ENCODE measurements at places on chromosomes 3 and 15.

DNA sequence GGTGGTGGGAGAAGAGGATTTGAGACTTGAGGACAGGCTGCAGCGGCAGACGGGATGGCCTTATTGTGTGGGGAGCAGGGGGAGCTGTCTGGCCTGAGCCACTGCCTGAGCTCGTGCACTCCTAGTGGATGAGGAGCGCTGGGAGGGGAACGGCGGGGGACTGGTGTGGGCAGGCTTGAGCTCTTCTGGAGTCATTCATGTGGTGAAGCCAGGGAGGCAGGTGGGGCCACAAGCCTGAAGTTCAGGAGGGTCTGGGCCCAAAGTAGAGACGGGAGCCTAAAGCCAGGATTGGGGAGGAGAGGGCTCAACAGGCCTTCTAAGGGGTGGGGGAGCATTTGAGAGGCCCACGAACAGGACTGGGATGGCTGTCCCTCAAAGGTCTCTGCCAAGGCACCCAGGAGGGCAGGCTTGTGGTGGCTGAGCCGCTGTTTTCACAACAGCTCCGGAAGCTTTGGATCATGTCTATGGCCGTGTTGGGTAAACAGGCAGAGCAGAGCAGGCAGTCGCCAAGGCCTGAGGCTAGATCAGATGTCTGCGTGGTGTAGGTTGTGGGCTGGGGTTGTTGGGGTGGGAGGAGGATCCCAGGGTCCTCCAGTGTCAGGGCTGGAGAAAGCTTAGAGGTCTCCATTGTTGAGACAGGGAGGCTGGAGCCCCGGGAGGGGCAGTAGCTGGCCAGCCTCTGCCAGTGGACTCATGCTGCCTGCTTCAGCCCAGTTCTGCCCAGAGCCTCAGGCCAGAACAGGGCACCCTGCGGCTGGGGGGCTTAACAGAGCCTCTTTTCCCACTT, 8.2 kb downstream of the PRKCD start:
- no peak for DNase-seq

GRCh38 chr15:48472756-48473155, 141.5 kb downstream of the DUT start:
- DNase-seq: no peak

DNA sequence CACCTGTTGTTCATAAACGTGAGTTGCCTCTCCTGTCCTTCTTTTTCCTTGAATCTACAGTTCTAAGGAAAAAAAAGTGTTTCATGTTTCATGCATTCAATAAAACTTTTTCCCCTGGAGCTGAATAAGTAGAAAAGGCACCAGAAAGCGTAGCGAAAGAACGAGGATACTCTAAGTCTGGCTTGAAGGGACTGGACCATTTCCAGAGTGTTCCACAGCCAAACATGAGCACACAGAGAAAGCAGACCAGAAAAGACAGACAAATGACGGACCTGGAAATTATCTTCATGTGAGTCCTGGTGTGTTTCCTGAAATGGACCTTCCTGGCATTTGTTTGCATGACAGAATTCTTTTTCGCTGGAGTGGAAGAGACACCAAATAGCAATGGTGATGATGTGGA, 204.7 kb downstream of the SV2B start:
- no peak for DNase-seq

DNA sequence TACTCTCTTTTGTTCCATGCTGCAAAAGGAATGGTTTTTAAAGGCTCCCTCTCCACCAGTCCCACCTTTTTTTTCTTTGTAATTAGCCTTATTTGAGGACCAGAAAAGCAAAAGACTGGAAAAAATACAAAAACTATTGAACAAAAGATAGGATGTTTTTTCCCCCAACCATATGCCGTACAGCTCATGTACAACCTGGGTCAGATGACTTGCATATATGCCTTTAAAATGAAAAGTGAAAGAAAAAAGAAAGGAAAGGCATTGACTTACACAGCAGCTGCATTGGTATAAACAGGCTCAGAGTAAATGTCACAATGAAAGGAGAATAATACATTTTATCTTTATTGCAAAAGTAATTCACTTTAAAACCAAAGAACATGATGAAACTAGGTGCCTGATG, 69.5 kb upstream of the CMC1 start:
- DNase-seq: no peak

DNA sequence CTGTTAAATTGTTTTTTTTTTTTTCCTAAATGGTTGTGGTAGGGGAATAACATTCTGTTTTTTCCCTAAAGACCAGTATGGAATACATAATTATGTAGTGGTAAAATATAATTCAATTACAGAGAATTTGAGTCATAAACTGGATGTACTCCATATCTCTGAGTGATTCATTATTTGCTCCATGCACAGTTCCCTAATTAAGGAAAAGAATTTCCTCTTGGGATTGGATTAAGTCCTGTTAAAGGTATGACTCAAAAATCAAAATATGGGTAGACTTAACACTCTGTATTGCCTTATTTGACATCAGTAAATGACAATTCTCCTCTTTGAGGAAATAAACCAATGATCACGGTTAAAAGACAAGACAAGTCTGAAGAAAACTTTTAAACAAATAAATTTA, 78.0 kb upstream of the KCNH8 start:
- no peak for DNase-seq

GRCh38 chr3:12633108-12633507, 30.8 kb downstream of the RAF1 start:
- no peak for DNase-seq

- DNase-seq: peak; percentile 64
Measured at GRCh38 chr3:45664578-45664977, 24.6 kb upstream of the SACM1L start.

- no peak for DNase-seq
Measured at GRCh38 chr15:66720206-66721010, 18.4 kb downstream of the SMAD6 start.

- DNase-seq: no peak
Measured at GRCh38 chr15:66587020-66587419, 21.2 kb upstream of the LCTL start.

DNA sequence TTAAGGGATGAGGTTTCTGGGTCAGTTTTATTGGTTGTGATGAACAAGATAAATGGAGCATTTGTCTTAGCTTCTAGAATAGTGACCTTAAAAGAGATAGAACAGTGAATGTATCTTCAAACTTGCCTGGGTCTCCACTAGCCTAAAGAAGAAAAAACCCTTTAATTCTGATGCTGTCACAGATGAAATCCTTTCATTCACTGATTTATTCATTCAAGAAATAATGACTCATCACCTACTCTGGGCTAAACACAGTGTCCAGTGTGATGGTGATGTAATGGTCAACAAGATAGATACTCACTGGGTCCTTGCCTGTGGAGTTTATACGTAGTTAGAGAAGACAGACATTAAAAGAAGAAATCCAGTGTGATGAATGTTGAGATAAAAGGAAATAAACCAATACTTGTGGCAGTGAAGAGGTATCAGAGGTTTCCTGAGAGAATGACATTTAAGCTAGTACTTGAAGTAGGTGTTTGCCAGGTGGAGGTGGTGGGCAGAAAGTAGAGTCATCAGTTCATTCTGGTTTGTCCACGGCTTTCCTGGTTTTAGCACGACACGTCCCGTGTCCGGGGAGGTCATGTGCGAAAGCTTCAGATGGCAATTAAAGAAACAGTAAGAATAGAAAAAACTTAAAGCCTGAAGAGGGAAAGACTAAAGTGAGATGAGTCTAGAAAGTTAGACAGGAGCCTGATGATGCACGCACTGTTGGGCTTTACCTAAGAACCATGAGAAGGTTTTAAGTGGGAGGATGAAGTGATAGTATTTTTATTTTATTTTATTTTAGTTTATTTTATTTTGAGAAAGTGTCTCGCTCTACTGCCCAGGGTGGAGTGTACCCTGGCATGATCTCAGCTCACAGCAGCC, 18.5 kb downstream of the PAK2 start:
- DNase-seq: no peak

GRCh38 chr3:43366481-43366880, 80.1 kb downstream of the SNRK start:
- no peak for DNase-seq

DNA sequence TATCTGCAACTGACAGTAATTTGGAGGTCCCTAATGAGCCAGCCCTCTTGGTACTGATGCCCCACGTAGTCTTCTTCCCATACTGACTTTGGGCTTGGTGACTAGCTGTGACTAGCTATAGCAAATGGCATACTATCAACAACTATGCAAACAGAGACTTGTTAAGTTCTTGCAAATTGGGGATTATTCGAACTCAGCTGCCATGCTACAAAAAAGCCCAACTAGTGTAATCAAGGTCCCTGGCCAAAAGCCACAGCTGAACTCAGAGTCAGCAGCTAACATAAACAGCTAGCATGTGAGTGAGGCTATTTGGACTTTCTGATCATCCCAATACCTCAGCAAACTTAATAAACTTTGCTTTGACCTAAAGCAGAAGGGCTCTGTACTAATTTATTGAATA, 121.2 kb upstream of the PLXND1 start:
- no peak for DNase-seq

- DNase-seq: no peak
Measured at GRCh38 chr3:124615896-124616543, 114.2 kb upstream of the UMPS start.

- DNase-seq: no peak
Measured at GRCh38 chr3:114427285-114428043, 133.6 kb downstream of the TIGIT start.

DNA sequence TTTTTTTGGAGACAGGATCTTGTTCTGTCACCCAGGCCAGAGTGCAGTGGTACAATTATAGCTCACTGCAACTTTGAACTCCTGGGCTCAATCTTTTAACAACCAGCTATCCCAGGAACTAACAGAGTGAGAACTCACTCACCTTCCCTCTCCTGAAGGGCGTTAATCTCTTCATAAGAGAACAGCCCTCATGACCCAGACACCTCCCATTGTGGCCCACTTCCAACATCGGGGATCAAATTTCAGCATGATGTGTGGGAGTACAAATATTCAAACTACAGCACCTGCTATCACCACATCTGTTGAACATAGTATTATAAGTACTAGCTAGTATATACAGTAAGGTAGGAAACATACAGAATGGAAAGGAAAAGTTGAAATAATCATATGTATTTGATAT, 132.5 kb downstream of the DOCK3 start:
- DNase-seq: no peak

DNA sequence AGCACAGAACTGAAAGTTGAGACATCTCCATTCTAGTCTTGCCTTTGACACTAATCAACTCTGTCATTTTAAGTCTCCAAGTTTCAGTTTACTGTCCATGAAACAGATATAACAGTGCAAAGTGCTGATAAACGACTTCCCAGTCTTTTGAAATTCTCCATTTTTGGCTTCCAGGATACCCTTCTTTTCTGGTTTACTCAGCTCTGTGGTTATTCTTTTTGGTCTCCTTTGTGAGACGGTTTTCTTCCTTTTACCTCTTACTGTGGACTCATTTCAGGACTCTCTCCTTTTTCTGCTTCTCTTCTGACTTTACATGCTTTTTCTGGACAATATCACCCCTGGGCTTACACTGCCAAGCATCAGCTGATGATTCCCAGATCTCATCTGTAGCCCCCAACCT, 18.9 kb downstream of the SST start:
- no peak for DNase-seq

GRCh38 chr3:138806376-138807080, 28.2 kb downstream of the PIK3CB start:
- no peak for DNase-seq

GRCh38 chr15:75349851-75350588, 3.2 kb downstream of the NEIL1 start:
- DNase-seq: no peak

- no peak for DNase-seq
Measured at GRCh38 chr3:124557-125179, 71.9 kb upstream of the CHL1 start.

- DNase-seq: no peak
Measured at GRCh38 chr3:36926292-36926897, 18.5 kb downstream of the TRANK1 start.

DNA sequence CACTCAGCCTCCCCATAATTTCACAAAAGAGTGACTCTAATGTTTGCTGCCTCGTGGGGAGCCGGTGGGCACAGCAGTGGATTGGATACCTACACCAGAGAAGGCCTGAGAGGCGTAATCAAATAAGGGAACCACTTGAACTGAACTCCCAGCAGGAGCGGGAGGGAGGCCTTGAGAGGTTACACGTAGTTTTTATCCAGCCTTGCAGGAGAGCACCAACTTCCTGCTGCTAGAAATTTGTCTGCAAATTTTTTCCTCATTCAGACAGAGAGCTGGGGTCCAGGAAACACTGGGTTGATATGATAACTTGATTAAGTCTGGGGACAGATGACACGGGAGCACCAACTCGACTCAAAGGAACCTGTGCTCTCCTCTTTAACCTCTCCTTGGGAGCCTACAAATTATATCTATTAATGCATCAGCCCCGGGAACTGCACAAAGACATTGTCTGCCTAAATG, 69.8 kb downstream of the HES1 start:
- DNase-seq: no peak

GRCh38 chr3:41196499-41197410, 2.5 kb upstream of the CTNNB1 start:
- no peak for DNase-seq

- no peak for DNase-seq
Measured at GRCh38 chr3:101675709-101676215, 1.2 kb downstream of the ZBTB11 start.

GRCh38 chr15:33200903-33201302, 6.4 kb upstream of the FMN1 start:
- no peak for DNase-seq

GRCh38 chr3:154240235-154240634, 84.1 kb downstream of the DHX36 start:
- DNase-seq: no peak

DNA sequence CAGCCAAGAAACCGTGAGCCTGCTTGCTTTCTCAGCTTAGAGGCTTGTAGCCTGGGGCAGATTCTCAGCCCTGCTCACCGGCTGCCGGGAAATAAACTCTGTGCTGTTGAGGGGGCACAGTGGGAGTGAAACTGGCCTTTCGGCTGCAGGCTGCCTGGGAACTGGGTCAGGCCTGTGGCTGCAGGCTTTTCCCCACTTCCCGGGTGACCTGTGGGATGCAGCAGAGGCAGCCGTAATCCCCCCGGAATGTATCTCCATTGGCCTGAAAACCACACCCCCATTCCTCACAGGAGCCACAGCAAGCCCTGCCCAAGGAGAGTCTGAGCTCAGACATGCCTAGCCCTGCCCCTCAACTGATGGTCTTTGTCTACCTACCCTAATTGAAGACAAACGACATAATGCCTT, 110.9 kb downstream of the STXBP5L start:
- DNase-seq: no peak

DNA sequence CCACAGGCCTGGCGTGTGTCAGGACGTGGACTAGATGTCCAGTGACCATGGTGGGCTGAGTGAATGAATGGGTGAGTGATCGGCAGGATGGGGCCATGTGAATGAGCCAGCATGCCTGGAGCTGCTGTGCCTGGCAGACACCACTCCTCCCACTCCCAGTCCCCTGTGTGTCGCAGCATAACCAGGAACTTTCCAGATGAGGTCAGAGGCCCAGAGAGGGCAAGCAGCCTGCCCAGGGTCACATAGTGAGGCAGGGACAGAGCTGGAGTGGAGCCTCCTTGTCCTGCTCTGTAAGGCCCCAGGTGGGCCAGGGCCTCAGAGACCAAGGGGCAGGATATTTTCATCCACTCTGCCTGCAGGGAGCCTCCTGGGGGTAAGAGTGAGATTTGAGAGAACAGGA, 6.4 kb downstream of the IQSEC1 start:
- no peak for DNase-seq
